ENCODE measurements at places on chromosomes 5 and 9.

GRCh38 chr5:10615693-10616092 lies 51.8 kb downstream of the ANKRD33B start:
- no peak for DNase-seq

DNA sequence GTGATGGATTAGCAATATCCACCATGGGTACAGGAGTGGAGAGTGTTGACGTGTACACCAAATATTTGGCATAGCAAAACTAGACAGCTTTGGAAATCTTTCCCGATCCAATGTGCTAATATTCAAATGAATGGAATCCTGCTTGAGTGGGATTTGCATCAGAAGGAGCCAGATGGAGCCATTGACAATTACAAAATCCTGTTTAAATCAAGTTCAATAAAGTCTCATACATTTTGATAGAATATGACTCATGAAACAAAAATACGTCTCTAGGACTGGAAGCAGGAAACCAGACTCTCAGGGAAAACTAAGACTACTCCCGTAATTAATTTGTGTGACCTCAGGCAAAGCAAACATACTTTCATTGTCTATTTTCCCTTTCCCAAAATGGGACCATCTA lies 13.0 kb downstream of the TNC start:
- no peak for DNase-seq

- DNase-seq, result no peak
Observed at GRCh38 chr5:178282391-178282790, 49.8 kb upstream of the PHYKPL start.

GRCh38 chr9:132268725-132269352 lies 85.9 kb downstream of the SETX start:
- DNase-seq, result peak; percentile 83

DNA sequence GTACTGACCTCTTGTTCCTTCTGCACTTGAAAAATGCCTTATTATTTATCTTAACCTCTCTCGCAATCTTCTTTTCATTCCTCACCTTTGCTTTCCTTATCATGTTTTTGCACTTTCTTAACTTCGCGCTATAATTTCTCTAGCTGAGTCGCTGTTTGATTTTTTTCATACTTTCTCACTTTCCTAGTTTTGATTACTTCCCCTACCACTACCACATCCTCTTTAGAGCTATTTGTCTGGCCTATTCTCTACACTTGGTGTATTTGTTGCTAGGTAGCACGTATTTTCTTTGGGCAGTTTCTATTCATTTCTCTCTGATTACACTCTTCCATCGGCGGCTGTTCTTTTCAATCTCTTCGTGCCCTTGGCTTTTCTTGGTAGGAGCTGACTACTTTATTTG lies 611.8 kb downstream of the BNC2 start:
- no peak for DNase-seq

- DNase-seq, result peak; percentile 13
Observed at GRCh38 chr5:135230251-135230925, 168.6 kb downstream of the MACROH2A1 start.

DNA sequence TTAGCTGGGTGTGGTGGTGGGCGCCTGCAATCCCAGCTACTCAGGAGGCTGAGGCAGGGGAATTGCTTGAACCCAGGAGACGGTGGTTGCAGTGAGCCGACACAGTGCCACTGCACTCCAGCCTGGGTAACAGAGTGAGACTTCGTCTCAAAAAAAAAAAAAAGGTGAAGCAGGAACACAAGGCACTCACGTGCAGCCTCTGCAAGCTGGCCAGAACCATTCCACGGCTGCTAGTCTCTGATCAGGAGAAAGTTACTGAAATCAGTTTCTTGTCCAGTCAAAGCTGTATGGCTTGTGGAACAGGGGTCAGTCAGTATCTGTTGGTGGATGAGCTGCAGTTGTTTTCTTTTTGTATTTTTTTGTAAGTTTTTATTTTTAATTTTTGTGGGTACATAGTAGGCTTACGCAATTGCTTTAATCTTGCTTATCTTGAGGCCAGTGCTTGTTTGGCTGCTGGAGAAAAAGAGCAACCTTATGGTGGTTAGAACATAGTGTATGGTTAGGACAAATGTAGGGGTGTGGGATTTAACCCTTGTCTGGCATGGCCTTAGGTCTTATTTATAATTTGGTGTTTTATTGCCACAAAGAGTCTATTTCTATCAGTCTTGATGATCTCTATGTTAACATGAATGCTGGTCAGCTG lies 32.7 kb upstream of the GTF2H2C start:
- DNase-seq, result no peak

- DNase-seq, result peak; percentile 21
Observed at GRCh38 chr5:75567710-75568109, 43.5 kb upstream of the ANKDD1B start.
